ENCODE measurements at places on chromosomes 11 and 22. TPM values are rescaled to one million over a fixed set of nuclear protein-coding genes. Genes with fewer than 3 reads are reported as not detected.
A peak's percentile ranks its signal among the peaks of the same experiment; 100 is the strongest.

HTR3A gene
- not detected for total RNA-seq

- DNase-seq: no peak
Observed at GRCh38 chr11:79896258-79896657, 455.4 kb upstream of the TENM4 start.

GRCh38 chr11:61507962-61508861, at the start of gene LRRC10B:
Gene LRRC10B, plus strand, starts transcription at chr11:61508749. Its CDS starts 250 bp downstream, at chr11:61508999.
- DNase-seq: peak; percentile 60

DNA sequence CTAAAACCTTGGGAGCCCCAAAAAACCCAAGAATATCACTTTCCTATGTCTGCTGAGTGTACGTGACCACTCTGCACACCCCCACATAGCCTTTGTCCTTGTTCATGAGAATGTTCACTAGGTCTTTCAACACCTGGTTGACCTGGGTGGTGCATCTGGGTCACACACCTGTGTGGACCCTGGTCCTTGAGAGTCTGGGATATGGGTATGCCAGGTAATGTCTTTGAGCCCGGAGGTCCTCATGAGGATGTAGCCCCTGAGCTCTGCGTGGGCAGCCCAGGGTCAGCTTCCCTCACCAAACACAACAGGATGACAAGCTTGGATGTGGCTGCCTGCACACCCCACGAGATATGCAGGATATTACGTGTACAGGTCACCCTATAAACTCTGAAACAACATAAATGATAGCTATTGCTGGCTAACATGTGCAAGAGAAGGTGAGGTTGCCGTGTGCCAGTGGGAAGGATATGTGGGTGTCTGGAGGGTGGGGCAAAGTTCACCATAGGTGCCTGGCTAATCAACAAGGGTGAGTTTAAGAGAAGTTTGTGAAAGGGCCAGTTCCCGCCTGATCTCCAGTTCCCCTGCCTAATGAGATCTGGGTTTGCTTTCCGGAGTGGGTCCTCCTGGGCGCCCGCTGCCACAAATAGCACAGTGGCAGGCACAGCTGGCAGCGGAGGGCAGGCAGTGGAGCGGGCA, 1.4 kb upstream of the PPARA start:
- peak; percentile 31 for DNase-seq

DDTL gene
- 2.0 TPM for total RNA-seq

LUZP2 gene
- total RNA-seq: not detected

- no peak for DNase-seq
Observed at GRCh38 chr11:68438658-68439259, 21.8 kb upstream of the PPP6R3 start.

DNA sequence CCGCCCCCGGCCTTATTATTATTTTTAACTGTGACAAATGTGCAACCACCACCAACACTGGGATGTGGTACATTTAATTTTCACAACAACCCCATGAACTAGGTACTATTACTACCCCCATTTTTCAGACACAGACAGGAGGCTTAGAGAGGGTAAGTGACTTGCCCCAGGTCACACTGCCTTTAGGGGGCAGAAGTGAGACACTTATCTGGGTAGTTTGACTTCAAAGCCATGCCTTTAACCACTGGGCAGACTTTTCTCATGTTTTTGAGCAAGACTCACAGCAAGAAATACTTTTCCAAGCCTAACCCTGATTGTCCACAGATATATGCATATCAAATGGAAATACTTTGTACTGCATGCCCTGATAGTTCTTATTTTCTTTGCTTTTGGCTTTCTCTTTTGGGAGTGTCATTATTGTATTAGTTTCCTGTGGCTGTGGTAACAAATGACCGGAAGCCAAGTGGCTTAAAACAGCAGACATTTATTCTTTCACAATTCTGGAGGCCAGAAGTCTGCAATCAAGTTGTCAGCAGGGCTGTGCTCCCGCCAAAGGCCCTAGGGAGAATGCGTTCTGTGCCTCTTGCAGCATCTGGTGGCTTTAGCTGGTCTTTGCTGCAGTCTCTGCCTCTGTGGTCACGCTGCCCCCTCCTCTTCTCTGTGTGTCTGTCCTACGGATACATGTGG, 110.8 kb downstream of the GRIK4 start:
- no peak for DNase-seq

GRCh38 chr22:42801252-42802080, 55.6 kb downstream of the ARFGAP3 start:
- DNase-seq: no peak

SHANK2 gene
- total RNA-seq: not detected

LDHAL6A gene
- not detected for total RNA-seq

PKDREJ gene
- total RNA-seq: not detected

- DNase-seq: no peak
Observed at GRCh38 chr22:48658871-48659270, 1168.8 kb downstream of the BRD1 start.

- no peak for DNase-seq
Observed at GRCh38 chr11:34528072-34528471, 14.5 kb upstream of the ELF5 start.

- peak; percentile 83 for DNase-seq
Observed at GRCh38 chr11:64858467-64859263, 14.2 kb upstream of the CDC42BPG start.

GRCh38 chr11:45665933-45666647, 668 bp upstream of the CHST1 start:
- DNase-seq: no peak

DNA sequence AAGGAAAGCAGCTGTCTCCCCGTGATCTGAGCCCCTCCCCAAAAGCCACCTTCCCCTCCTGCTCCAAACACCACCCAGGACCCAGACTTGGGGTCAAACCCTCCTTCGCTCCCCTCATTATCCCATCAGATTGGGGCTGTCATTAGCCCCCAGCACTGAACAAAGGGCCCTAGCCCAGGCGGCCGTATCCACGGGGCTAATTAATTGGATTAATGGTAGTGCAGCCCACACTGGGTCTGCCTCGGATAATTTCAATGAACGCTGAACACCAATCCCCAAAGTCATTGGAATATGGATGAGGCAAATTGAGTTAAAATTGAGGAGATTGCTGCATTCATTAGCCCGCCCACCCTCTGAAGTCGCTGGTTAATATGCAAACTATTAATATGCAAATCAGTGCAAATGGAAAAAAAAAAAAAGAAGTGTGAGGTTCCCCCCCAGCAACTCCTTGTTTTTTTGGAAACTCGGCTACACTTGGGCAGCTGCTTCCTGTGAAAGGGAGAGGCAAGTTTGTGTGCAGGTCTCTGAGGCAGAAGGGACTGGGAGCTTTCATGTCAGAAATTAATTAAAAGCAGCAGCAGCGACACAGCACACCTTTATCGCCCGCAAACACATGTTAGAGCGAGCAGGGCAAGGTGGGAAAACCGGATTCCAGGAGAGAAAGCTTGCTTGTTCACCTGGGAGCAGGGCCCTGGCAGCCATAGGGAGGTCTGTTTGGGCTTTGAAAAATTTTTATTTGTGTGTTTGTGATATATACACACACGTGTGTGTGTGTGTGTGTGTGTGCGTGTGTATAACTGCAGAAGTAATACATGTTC, 517.8 kb downstream of the MIAT start:
- no peak for DNase-seq
